ENCODE measurements at places on chromosomes 11 and 22.

DNA sequence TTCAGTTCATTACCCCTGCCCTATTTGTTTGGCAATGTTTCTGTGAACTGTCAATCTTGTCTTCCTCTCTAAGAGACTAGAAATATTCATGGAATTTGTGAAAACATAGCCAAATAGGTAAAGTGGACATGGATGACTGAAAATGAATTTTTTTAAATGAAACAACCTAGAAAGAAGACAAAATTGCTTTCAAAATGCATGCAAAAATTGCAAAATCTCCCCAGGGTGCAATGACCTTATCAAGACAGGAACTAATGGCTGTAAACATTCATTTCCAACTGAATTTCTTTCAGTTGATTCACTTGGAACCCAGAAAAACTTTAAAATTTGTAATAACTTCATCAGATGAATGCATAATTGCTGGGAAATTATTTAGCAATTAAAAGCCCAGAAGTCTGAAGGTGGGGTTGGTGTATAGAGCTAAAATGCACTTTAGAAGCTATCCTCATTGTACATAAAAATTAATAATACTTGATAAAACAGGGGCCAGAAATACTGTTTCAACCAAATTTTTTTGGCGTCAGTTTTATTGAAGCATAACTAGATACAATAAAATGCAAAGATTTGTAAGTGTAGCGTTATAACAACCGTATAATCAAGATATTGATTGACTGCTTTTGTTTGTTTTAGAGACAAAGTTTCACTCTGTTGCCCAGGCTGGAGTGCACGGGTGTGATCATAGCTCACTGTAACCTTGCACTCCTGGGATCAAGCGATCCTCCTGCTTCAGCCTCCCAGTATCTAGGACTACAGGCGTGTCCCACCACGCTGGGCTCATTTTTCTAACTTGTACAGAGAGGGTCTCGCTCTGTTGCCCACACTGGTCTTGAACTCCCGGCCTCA is 27.6 kb upstream of the SLC35C1 start:
- DNase-seq, result no peak

GRCh38 chr22:17753401-17753989 is 20.8 kb downstream of the BID start:
- no peak for DNase-seq

- no peak for DNase-seq
These were observed 38.8 kb downstream of the RASSF10 start for GRCh38 chr11:13047884-13048283.

DNA sequence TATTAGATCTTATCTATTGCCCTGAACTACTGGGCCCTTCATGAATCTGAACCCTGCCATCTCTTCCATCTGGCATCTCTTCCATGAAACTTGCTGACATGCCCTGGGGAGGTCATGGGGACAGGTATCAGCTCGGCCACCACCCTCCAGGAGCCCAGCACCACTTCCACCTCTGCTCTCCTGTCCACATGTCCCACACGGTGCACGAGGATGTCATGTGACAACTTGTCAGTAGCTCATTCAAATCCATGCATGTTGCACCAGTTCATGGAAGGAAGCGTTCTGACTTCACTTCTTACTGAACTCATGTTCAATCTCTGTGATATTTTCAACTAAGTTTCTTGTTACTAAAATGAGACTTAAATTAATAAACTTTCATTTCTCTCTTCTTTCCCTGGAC is 16.6 kb downstream of the YPEL1 start:
- no peak for DNase-seq

GRCh38 chr11:66674964-66675602 is 2.6 kb downstream of the RBM4B start:
- no peak for DNase-seq

GRCh38 chr11:15754221-15754620 is 602.1 kb downstream of the SOX6 start:
- DNase-seq, result no peak

DNA sequence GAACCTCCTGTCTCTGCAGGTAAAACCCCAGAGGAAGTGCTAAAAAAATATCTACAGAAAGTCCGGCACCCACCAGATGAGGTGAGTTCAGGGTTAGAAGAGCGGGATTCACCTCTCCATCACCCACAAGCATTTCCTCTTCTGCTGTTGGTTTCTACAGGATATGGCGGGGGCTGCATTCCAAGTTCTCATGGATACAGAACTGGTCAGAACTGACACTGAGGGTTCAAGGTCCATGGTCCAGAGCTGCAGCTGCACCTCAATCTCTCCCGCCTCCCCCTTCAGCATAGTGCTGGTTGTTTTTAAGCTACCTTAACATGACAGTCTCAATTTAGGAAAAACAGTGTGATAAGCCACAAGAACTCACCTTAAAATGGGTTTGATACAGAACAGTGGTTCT is 19.2 kb downstream of the DTX4 start:
- no peak for DNase-seq

GRCh38 chr22:46355996-46356471 is 20.5 kb downstream of the TRMU start:
- DNase-seq, result no peak

DNA sequence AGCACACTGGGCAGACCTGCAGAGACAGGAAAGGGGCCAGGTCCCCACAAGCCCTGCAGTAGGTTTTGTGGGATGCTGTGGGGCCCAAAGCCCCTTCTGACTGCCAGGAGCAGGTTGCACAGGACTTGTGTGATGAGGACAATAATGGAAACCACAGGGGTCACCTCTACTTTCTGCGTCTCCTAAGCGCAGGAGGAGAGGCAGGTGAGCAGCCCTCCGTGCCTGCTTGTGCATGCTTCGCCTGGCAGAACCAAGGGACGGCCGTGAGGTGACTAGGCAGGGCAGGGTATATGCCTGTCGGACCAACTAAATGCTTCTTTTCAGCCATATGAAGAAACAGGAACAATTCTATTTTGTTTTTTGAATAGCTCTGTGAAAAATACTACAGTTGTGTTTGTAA is 77.9 kb upstream of the PITPNB start:
- no peak for DNase-seq

DNA sequence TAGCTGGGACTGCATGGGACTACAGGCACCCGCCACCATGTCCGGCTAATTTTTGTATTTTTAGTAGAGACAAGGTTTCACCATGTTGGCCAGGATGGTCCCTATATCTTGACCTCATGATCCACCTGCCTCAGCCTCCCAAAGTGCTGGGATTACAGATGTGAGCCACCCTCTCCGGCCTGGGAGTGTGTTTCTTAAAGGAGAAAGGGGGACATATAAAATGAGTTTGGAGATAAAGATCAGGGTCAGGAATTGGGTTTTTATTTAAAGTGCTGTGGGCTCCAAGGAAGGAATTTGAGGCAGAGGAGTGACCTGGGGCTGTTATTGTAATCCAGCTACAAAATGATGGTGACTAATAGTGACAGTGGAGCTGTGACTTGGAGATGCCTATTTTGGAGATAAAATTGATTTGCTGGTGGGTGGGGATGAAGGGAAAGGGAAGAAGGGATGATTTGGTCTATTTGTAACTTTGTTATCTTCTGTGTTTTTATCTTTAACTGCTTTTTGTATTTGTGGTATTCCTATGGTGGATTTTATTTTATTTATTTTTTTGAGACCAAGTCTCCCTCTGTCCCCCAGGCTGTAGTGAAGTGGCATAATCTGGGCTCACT is 5.0 kb downstream of the CRKL start:
- DNase-seq, result no peak

- no peak for DNase-seq
These were observed 7.5 kb downstream of the PGAP2 start for GRCh38 chr11:3815845-3816244.

DNA sequence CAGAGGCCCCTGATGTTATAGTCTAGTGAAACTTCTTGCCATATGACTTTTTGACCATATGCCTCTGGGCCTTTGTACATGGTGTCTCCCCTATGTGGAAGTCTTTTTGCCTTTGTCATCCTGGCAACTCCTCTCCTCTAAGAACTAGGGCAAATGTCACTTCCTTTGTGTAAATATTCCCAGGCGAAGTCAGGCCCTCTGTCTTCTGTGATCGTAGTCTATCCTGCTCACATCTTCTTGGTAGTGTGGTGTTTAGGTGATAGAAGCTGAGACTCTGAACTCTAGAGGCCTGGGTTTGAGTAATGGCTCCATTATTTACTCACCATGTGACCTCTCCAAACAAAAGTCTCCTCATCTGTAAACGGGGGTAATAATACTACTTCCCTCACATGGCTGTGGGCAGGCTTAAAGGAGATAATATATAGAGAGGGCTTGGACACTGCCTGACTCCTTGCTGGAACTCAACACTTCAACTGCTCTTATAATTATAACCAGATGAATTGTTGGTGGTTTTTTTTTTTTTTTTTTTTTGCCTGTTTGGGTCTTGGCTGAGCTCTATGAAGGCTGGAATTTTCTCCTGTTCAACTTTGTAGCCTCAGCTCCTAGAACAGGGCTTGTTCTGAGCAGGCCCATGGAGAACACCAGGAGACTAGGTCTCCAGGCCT is 43.8 kb downstream of the INSC start:
- DNase-seq, result no peak

GRCh38 chr22:31613904-31614296 is 48.1 kb downstream of the PISD start:
- DNase-seq, result no peak

DNA sequence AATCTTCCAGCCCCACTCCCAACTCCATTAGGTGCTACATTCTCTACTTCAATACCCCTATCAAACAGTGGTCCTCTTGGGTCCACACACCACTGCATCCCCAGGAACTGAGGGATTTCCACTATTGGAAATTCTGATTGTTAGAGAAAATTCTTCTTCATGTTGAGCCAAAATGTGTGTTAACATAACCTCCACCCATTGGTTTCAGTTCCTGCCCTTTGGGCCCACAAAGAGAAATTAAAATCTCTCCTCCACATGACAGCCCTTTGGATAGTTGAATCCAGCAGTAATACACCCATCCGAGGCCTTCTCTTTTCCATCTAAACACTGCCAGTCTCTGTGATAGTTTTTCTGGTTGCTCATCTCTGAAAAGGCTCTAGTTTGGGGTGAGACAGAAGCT is 2.1 kb downstream of the VSIG2 start:
- no peak for DNase-seq

- peak; percentile 66 for DNase-seq
These were observed at the start of gene LTO1 for GRCh38 chr11:69674886-69675714. Gene LTO1 (minus strand): TSS chr11:69675353. CDS start chr11:69675239, 114 bp downstream.

GRCh38 chr11:117230999-117231841 is 653 bp downstream of the PCSK7 start:
- no peak for DNase-seq

GRCh38 chr22:25282671-25283561 is 63.5 kb downstream of the CRYBB2 start:
- no peak for DNase-seq

DNA sequence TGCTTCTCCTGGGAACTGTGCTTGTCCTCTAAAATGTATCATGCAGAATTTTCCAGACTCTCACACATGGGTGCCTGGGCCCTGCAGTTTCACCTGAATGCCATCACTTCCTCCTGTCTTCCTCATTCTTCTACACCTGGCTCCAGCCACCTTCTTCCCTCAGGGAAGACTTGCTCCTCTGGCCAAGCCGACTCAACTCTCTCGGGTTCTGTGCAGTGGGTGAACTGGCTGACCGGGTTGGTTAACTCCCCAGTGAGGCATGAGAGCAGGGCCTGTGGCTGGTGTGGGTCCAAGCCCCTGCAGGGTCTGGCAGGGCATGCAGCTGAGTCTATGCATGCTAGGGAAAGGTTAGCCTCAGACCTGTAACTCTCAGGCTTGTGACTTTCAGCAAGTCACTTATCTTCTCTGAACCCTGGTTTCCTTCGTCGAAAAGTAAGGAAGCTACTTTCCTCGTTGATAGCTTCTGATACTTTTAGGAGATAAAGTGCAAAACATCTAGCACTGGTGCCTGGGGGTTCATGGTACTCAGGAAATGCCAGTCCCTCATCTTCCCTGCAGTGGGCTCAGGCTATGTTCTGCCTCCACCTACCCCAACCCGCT is 11.9 kb downstream of the CD82 start:
- no peak for DNase-seq

DNA sequence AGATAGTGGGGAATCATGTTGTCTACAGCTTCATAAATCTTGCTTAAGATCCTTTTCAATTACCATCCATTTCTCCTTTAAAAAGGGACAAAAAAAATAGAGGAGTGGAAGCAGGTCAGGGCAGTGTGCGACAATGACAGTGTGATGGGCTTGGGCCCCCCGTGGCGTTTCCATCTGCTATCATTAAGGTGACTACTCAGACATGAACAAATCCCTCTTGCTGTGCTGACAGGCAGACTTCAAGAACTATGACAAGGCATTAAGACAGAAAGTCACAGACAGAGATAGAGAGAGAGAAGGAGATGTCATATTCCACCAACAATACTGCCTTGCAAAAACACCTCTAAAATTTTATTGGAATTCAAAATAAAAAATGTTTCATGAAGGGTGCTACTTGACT is 263.2 kb downstream of the DCDC1 start:
- DNase-seq, result no peak

GRCh38 chr11:81331611-81332235 is 1401.9 kb downstream of the FAM181B start:
- DNase-seq, result no peak

DNA sequence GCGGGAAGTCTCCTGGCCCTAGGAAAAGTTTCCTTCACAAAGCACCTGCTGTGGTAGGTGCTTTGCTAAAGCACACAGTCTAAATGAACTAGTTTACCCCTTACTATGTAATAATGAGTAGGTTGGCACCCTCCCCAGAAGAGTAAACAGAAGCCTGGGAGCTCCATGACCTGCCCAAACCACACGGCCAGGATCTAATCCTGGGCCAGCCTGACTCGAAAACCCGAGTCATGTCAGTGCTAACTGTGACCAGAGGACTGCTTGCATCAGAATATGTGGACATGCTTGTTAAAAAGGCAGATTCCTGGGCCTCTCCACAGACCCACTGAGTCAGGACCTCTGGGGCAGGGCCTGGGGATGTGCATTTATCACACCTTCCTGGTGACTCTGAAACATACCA is 67.7 kb downstream of the PANX1 start:
- no peak for DNase-seq

GRCh38 chr11:63769042-63769713 is 603 bp upstream of the ZFTA start:
- no peak for DNase-seq

DNA sequence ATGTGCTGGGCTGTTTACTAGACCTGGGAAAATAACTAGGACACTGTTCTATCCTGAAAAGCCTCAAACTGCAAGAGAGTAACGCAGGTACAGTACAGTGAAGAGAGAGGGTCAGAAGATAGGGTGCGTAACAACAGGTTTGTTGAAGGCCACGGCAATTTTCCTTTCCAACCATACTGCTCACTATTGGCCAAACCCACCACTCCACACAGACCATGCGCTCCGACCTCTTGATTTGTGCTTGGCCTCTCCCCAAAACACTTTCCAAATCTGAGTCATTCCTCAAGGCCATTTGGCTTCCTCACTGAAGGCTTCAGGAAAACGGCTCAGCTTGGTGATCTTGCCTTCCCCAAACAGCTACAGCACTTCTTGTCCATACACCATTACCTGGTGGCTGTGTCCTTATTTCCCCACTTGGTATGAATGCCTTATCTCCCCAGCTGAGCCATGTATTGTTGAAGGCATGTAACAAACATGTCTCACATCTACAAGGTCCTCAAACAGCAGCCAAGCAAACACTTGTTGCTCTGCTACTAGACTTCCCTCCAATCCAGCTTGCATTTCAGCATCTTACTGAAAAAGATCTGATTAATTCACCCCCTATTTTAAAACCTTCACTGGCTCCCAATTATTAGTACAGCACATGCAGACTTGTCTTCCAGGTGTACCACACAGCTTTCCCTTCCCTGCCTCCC is 40.9 kb downstream of the TCF20 start:
- DNase-seq, result no peak

GRCh38 chr22:23790819-23791737 is 4.3 kb downstream of the SMARCB1 start:
- DNase-seq, result peak; percentile 90

Measured in AG09309 (cell line).